ENCODE measurements at places on chromosomes 1 and 21. TPM values are rescaled to one million over a fixed set of nuclear protein-coding genes. Genes with fewer than 3 reads are reported as not detected.

OR2T33 gene
- total RNA-seq, result not detected

CRP gene
- not detected for total RNA-seq

OR2L3 gene
- total RNA-seq, result not detected

ANGPTL1 gene
- total RNA-seq, result not detected

ENAH gene
- 71.7 TPM for total RNA-seq

OR2L5 gene
- total RNA-seq, result not detected

CCNL2 gene
- 29.9 TPM for total RNA-seq

NGF gene
- total RNA-seq, result 9.7 TPM

ARHGEF16 gene
- 0.59 TPM for total RNA-seq

TNFAIP8L2 gene
- not detected for total RNA-seq

CNTN2 gene
- not detected for total RNA-seq

TBX15 gene
- 2.9 TPM for total RNA-seq

RAB42 gene
- 3.2 TPM for total RNA-seq

AMY2B gene
- total RNA-seq, result not detected

CXADR gene
- 17.7 TPM for total RNA-seq

DCST1 gene
- total RNA-seq, result not detected

C4BPA gene
- not detected for total RNA-seq

GPR89B gene
- total RNA-seq, result 25.7 TPM

USP33 gene
- 85.9 TPM for total RNA-seq

CELA2B gene
- total RNA-seq, result not detected

EIF4G3 gene
- 32.2 TPM for total RNA-seq
